ENCODE measurements at places on chromosomes 16 and 17.

GRCh38 chr17:10063730-10064241 is 134.6 kb downstream of the GAS7 start:
- DNase-seq = no peak

- no peak for DNase-seq
Measured at GRCh38 chr17:40110026-40110845, 9.8 kb upstream of the NR1D1 start.

DNA sequence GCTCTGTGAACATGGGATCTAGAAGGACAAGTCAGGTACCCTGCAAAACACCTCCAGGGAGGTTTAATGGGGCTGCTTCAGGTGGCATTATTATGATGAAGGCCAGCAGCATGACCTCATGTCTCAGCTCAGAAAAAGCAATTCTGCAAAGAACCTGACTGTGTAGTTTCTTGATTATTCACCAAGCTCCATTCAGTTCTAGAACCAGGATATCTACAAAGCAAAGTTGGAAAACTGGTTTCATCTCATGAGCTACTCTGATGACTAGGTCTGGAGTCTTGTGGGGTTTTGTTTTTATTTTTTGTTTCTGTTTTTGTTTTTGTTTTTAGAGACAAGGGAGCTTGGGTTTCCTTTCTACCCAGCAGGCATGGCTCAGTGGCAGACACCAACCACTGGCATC is 19.0 kb upstream of the LRRC37A3 start:
- no peak for DNase-seq

- DNase-seq = no peak
Measured at GRCh38 chr16:58495521-58496331, 4.2 kb upstream of the NDRG4 start.

DNA sequence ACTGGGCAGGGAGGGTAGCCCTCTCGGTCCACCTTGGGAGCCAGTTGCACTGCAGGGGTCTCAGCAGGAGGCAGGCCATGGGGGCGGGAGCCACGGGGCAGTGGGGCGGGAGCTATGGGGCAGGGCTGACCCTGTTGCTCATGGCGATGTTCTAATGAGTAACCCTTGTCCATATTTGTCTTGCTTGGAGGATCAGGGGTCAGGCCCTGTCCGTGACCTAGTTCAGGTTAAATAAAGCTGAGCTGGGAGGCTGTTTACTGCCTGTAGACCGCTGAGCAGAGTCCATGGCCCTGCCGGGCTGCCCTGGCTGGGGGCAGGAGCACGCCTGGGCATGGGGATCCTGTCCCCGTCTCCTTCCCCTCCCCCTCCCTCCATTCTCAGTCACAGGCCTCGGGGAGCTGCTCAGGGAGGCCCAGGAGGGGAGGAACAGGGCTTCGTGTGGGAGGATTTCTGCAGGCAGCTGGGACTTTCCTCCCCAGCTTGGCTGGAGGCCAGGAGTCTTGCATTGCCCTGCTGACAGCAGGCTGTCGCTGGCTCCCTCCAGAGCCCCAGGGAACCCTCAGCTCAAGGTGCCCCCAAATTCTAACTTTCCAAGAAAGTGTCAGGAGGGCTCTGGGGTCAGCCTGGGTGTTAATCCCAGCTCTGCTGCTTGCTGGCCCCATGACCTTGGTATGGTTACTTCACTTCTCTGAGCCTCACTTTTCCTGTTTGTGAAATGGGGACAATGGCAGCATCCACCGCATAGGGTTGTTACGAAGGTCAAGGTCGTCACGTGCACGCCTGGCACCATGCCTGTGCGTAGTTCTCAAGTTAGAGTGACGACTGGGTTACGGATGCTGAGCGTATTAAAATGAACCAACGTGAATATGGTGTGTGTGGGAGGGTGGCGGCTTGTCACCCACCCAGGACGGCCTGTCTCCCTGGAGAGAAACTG is 6.1 kb upstream of the SERPINF2 start:
- DNase-seq = peak; percentile 66

- no peak for DNase-seq
Measured at GRCh38 chr17:81556863-81557262, 4.7 kb upstream of the FAAP100 start.

DNA sequence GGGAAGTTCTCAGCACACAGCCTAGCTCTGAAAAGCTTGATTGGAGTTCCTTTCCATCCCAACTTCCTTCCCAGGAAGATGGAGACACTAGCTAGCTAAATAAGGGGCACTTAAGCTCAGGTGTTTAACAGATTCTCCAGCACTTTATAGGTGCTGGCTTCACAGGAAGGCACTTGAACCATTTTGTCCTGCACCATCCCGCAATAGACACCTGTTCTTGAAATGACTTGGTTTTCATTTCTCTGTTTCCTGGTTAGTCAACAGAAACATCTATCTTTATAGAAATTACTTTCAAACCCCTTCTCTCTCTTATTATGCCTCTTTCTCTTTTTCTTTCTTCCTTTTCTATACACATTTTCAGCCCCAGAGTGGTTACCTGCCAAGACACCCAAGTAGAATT is 409.9 kb upstream of the ZFHX3 start:
- DNase-seq = no peak

Measured in stimulated activated CD4-positive, alpha-beta T cell treated with anti-CD3 and anti-CD28 coated beads, Interleukin-1b, Interleukin-23, amount 100 ng/mL, for 48 hours (primary cell).